ENCODE measurements at places on chromosomes 2 and 18.

GRCh38 chr2:142872882-142873724 lies 4.4 kb upstream of the KYNU start:
- no peak for DNase-seq

DNA sequence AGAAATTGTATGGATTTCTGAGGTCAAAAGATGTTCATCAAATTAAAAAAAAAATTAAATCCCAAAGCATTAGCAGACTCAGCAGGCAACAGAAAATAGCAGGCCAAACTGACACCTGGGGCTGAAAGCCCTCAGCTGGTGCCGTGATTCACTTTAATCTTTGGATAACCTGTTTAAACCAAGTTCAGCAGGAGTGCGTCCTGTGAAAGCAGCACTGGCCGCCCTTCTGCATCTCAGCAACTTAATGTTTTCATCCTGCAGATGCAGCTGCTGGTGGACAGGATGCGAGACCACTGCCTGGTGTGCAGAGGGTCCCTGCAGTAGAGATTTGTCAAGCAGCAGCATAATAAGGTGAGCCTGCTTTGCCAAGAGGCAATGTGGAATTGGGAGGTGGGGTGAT lies 41.2 kb downstream of the CCDC68 start:
- no peak for DNase-seq

- no peak for DNase-seq
Measured at GRCh38 chr2:29481313-29481712, 366.1 kb downstream of the CLIP4 start.

GRCh38 chr2:212392544-212392943 lies 146.1 kb downstream of the ERBB4 start:
- DNase-seq: no peak

DNA sequence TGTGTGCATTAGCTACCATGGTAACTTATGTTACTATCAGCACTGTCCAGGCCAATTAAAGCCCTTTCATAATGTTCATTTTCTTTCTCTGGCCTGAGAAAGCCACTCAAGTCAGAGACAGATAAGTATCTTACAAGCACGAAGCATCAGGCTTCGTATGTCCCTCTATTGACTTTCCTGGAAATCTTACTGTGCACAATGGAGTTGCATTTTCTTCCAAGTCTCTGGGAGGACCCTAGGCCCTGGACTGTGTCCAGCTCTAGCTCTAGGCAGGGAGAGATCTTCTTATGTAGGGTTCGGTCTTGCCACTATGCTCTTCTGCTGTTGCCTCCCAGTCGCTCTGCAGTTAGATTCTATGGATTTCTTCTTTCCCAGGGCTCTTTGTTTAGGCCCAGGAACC lies 40.0 kb upstream of the ITGA6 start:
- no peak for DNase-seq

GRCh38 chr2:10356439-10356811 lies 53.7 kb downstream of the HPCAL1 start:
- DNase-seq: no peak

GRCh38 chr2:165776013-165776412 lies 18.0 kb downstream of the GALNT3 start:
- DNase-seq: no peak

DNA sequence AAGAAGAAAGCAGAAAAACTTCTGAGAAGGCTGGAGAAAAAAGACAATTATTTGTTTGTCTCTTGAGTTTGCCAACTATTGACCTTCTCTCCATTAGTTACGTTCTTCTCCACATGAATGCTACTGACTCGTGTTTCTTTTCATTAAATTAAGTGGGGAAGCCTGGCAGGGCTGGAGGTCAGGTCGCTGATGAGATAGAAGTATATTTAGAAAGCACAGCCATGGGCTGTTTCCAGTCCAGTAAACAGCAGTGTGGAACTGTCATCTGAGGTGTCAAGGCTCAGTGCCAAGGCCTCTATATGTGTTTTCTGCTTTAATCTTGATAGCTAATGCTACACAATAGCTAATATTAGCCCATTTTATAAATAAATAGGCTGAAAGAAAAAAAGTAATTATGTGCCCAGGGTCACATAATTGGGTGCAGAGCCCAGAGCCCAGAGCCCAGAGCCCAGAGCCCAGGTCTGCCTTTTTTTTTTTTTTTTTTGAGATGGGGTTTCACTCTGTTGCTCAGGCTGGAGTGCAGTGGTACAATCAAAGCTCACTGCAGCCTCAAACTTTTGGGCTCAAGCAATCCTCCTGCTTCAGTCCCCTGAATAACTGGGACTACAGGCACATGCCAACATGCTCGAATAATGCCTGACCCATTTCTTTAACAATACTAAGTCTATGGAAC lies 6.3 kb downstream of the MSGN1 start:
- DNase-seq: no peak

Data from stimulated activated CD8-positive, alpha-beta memory T cell treated with anti-CD3 and anti-CD28 coated beads, Interleukin-7, amount 100 ng/mL, for 1 hour (primary cell).